ENCODE measurements at places on chromosomes 13 and 19.

DNA sequence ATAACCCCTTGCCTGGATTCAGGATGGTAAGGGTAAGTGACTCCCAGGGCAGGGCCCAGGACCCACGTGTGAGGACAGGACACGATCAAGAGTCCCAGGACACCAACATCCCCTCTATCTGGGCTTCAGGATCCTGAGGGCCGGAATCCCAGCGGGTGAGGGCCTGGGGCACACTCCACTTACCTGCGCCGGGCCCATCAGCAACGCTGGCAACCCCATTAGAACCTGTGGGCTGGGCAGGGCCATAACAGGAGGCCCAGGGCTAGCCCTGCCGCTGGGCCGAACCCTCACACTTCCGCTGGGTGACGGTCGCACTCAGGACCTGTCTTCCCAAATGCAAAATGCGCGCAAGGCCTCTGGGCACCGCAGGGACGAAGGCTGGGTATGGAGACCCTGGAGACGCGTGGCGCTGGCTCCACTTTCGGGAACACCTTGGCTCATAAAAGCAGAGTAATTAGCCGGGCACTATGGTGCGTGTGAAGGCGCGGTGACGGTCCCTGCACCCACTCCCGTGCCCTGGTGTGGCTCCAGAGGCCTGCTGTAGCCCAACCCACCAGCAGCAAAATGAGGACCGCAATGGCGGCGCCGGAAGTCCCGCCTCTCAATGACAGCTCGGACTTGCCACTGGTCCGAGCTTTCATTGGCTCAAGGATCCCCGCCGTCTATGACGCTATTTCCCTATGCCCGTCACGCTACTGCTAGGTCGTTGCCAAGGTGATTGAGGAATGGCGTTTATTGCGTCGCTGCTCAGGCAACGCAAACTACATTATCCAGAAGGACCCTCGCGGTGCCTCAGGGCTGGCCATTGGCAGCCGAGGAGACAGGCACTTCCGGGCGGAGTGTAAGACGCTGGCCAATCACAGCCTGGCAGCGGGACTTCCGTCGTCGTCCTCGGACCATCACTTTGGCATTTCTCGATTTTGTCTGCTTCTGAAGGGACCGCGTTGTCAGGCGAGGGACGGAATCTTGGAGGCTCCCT is at the start of gene ZNF132:
Gene ZNF132 (minus strand): TSS at position 578 of the 979 bp plus-strand sequence. CDS start 332 bp downstream, at position 246.
- DNase-seq = no peak

DNA sequence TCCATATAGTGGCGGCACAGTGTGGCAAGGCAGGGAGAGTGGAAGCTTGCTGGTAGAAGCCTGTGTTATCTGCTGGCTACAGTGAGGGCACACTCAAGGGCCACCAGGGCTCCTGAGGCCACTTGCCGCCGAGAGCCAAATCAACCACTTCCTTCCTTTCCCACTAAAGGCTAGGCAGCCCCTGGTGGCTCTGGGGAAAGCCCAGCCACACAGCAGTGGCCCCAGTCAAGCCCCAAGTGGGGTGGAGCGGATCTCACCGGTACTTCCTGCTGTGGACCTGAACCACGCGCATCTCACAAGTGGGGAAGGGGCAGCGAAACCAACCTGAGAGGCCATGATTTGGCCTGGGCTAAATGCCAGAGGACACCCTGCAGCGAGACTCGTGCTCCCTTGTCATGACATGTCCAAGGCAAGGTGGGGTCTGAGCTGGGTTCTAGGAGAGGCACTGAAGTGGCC is 21.9 kb upstream of the SLC35E1 start:
- peak; percentile 23 for DNase-seq

GRCh38 chr13:108895220-108895704 is 265.9 kb downstream of the MYO16 start:
- no peak for DNase-seq

DNA sequence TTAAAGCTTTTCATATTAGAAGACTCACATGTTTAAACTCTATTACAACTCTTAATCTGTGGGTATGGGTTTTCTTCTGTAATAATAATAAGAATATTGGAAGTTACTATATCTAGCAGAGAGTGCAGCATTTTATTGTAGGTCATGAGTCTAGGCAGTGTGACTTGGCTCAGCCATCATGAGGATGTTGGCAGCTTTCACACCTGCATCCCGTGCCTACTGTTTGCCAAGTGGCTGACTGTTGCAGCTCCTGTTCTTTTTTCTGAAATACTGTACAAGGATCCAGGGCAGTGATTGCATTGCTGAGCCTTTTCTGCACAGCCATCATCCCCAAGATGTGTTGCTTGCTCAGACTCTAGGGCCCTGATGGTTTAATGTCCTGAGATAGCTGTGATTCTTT is 47.4 kb downstream of the MTUS2 start:
- DNase-seq = no peak

GRCh38 chr13:60701895-60702294 is 304.9 kb downstream of the TDRD3 start:
- DNase-seq = no peak

DNA sequence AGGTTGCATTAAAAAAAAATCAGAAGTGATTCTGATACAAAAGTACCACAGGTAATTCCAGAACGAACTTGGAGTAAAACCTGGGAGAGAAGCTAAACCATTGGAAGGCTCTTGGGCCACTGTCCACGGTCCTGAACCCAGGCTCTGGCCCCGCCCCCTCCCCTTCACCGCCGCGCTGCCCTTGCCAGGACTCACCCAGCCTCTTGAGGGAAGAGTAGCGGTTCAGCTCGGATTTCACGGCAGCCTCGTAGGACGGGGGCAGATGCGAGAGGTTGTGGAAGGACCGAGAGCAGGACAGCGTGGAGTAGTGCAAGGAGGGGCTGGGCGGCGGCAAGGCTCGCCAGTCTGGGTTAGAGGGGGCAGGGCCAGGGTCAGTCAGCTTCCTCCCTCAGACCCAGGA is 5.7 kb downstream of the SHISA7 start:
- peak; percentile 54 for DNase-seq

DNA sequence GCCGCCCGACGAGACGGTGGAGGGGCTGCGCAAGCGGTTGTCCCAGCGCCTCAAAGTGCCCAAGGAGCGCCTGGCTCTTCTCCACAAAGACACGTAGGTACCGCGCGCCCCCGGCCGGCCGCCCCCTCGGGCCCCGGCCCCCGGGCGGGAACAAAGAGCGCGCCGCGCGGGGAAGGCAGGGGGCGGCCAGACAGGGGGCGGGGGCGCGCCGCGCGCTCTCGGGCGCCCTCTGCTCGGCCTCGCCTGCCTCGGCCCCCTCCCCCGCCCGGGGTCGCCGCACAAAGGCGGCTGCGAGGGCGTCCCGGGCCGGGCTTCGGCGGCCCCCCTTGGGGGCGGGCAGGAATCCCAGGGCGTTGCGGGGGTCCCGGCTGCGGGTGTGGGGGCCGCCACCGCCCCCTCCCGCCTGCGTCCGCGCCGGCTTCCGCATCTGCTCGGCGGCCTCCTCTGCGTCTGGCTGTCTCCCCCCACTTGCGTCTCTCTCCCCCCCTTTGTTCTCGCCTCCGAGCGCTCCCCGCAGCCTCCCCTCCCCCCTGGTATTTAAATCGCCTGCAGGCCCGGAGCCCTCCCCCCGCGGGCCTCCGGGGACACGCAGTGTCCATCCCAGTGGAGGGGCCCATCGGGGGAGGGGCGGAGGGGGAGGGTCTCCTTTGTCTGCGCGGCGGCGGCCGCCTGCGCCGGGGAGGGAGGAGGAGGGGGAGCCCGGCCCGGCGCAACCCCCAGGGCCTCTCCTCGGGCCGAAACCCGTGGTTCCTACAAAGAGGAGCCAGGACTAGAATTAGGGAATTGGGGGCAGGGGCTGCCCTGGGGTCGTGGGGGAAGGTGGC is 2.3 kb downstream of the MIDN start:
- peak; percentile 78 for DNase-seq
